CD4-positive, alpha-beta T cell treated with Interleukin-4 for 4 hours (primary cell): ENCODE measurements at places on chromosomes 12 and 14.
A peak's percentile ranks its signal among the peaks of the same experiment; 100 is the strongest.

GRCh38 chr12:90112666-90113065 lies 404.0 kb upstream of the ATP2B1 start:
- DNase-seq = no peak

DNA sequence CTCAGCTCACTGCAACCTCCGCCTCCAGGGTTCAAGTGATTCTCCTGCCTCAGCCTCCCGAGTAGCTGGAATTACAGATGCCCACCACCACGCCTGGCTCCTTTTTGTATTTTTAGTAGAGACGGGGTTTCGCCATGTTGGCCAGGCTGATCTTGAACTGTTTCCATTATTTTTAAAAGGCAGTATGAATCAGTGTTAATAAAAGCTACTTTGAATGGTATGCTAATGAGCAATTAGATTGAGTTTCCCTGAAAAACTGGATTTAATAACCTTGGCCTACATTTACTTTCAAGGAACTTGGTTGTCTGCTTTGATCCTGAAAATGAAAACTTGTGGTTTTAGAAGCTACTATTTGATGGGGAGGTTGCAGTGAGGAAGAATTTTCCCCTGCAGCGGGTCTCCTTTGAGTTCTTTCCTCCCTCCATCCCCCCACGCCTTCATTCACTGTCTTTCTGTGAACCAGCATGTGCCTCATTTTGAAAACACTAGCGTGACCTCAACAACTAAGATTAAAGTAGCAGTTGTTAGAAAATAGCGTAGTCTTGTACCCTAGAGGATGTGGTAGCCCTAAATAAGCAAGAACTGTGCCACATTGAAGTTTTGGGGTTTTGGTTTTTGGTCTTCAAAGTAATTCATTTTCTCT lies 17.8 kb upstream of the RPS6KA5 start:
- DNase-seq = peak; percentile 66

DNA sequence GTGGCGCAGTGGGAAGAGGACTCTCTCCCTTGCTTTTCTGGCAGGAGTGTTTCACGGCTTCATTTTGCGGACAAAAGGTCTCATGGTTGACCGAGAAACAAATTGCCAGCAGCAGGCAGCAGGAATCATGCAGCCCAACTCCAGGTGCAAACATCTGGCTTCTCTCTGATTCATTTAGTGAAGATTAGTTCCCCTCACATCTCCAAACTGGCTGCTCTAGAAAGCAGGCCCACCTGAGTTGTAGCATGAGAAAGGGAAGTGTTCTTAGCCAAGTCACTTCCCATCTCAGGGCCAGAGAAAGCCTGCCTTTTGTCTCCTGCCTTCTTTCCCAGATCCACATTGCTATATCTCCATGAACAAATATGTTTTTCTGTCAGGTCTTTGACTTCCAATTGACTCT lies 120.8 kb upstream of the CCDC196 start:
- DNase-seq = no peak

GRCh38 chr14:29684926-29685325 lies 242.7 kb downstream of the PRKD1 start:
- no peak for DNase-seq

DNA sequence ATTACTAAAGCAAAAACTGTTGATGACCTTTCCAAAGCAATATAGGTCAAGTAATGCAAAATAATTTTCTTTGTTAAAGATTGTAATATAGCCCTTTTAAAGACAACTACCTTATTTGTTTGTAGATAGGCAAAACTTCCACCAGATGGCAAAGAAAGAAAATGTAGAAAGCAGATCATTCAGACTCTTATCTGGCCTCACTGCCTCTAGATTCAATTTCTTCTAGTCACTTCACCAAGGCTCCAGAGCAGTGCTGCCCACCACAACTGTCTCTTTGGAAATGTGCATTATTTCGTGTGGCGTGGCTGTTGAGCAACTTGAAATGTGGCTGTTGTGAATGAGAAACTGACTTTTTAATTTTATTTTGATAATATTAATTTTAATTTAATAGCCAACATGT lies 127.1 kb downstream of the ITPR2 start:
- no peak for DNase-seq
